ENCODE measurements at places on chromosomes 1 and 21. TPM values are rescaled to one million over a fixed set of nuclear protein-coding genes. Genes with fewer than 3 reads are reported as not detected.

The CRYZ gene
- 29.8 TPM for total RNA-seq

The CDCA8 gene
- total RNA-seq, result 2.5 TPM

The C1orf53 gene
- 2.1 TPM for total RNA-seq

The STPG1 gene
- 8.1 TPM for total RNA-seq

The CLIC6 gene
- 19.0 TPM for total RNA-seq

- no peak overlapping the region for H3K27ac ChIP-seq
- H3K27me3 ChIP-seq, result no peaks in the 10 kb centered on the region
- H3K4me3 ChIP-seq, result no peak overlapping the region
- DNase-seq, result peak; percentile 45
- H3K36me3 ChIP-seq, result no peaks in the 10 kb centered on the region
- peaks cover 5% of the 10 kb centered on the region for H3K4me1 ChIP-seq
Measured at GRCh38 chr1:232519186-232519585, 110.7 kb downstream of the SIPA1L2 start.

DNA sequence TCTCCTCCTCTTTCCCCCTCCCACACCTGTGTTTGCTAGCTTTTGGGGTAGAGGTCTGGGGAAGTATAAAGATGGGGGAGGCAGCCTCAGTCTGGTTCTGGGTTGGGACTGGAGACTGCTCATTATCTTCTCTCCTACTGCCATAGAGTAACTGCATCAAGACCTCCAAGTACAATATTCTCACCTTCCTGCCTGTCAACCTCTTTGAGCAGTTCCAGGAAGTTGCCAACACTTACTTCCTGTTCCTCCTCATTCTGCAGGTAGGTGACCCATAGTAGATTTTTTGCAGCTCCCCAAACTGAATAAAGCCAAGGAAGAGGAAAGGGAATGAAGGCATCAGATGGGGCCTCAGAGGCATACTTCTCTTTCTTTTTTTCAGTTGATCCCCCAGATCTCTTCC is 5.3 kb downstream of the ATP8B2 start:
- H3K36me3 ChIP-seq, result peaks cover 52% of the 10 kb centered on the region
- peaks cover 40% of the 10 kb centered on the region for H3K4me1 ChIP-seq
- no peak overlapping the region for H3K4me3 ChIP-seq
- H3K27me3 ChIP-seq, result no peaks in the 10 kb centered on the region

DNA sequence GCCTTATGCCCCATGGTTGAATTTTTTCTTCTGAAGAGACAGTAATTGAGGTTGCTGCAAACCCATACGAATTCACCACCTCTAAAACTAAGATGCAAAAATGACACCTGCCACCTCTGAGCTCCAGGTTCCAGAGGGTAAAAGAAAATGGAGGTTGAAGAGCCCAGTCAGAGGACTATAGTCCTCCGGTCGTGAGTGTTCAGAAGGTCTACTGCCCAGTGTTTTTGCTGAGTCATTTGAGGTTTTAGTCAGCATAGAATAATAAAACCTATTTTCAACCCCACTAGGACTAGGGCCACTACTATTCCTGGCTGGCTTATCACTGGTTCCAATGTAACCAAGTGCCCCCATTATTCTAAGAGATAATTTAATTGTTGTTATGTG is 12.9 kb upstream of the SLAMF7 start:
- no peaks in the 10 kb centered on the region for H3K4me1 ChIP-seq
- H3K4me3 ChIP-seq, result no peak overlapping the region
- H3K27ac ChIP-seq, result no peak overlapping the region
- DNase-seq, result no peak
- no peaks in the 10 kb centered on the region for H3K27me3 ChIP-seq

DNA sequence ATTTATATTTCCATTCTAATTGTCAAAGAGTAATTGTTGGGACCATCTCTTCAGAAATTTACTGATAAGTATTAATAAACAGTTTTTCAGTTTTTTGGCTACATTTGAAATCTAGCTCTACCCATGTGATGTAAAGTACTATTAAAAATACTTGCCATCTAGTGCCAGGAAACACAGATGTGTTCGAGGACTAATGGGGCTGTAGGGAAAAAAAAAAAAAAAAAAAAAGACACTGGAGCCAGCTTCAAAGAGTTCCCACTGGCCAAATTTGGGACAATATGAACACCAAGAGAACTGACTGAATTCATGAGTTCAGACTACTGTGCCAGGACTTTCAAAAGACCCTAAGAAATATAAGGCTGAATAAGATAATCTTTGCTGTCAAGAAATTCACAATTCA is 65.2 kb upstream of the GFI1 start:
- no peaks in the 10 kb centered on the region for H3K36me3 ChIP-seq
- H3K4me1 ChIP-seq, result no peaks in the 10 kb centered on the region
- H3K27me3 ChIP-seq, result no peaks in the 10 kb centered on the region

GRCh38 chr1:15276691-15277446 is 29.8 kb downstream of the FHAD1 start:
- no peaks in the 10 kb centered on the region for H3K36me3 ChIP-seq
- no peak for DNase-seq
- no peaks in the 10 kb centered on the region for H3K27me3 ChIP-seq
- no peak overlapping the region for H3K4me3 ChIP-seq
- H3K4me1 ChIP-seq, result peaks cover 11% of the 10 kb centered on the region

GRCh38 chr21:43609501-43610340 is 49.6 kb downstream of the HSF2BP start:
- H3K36me3 ChIP-seq, result peaks cover 4% of the 10 kb centered on the region
- H3K27ac ChIP-seq, result peak overlapping the region; percentile 70
- no peaks in the 10 kb centered on the region for H3K27me3 ChIP-seq
- H3K4me1 ChIP-seq, result peaks cover 19% of the 10 kb centered on the region

DNA sequence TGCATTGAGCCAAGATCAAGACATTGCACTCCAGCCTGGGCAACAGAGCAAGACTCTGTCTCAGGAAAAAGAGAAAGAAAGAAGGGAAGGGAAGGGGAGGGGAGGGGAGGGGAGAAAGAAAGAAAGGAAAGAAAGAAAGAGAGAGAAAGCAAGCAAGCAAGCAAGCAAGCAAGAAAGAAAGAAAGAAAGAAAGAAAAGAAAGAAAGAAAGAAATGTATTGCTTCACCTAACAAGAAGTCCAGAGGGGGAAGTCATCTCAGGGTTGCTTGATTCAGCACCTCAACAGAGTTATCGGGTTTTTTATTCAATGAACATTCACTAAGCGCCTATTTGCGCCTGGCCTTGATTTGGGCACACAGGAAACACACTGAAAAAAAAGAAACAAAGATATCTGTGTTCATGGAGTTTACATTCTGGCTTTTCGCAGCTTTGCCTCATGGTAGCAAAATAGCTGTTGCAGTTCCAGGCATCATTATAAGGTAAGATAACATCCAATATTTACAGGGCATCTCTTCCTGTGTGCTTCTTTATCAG is 8.2 kb upstream of the RCSD1 start:
- H3K36me3 ChIP-seq, result no peaks in the 10 kb centered on the region
- no peak overlapping the region for H3K27ac ChIP-seq
- no peak for DNase-seq
- H3K4me1 ChIP-seq, result no peaks in the 10 kb centered on the region

Data from spinal cord (tissue), 10 donors.